ENCODE measurements at places on chromosomes 12 and 14. TPM values are rescaled to one million over a fixed set of nuclear protein-coding genes. Genes with fewer than 3 reads are reported as not detected.

GRCh38 chr12:26651036-26651435, 182.0 kb downstream of the ITPR2 start:
- no peak overlapping the region for H3K27ac ChIP-seq
- no peak for DNase-seq
- H3K27me3 ChIP-seq, result no peaks in the 10 kb centered on the region
- no peaks in the 10 kb centered on the region for H3K36me3 ChIP-seq

DNA sequence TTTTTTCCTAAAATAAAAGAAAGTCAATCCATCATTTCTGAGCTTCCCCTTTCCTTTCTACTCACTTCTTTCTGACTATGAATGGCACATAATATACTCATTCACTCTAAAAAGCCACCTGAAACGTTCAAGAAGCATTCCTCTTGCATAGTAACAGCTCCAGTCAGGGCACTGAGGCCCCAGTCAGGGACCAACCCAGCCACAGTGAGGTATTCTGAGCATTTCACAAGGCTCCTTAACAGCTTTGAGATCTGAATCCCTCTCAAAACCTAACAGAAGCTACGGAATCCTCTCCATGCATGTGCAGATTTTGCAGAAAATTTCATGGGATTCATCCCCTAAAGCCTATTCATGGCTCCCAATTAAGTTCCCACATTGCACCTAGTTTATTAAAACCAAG, 23.2 kb downstream of the NT5DC3 start:
- DNase-seq, result no peak
- no peaks in the 10 kb centered on the region for H3K4me1 ChIP-seq
- H3K4me3 ChIP-seq, result no peak overlapping the region
- no peaks in the 10 kb centered on the region for H3K36me3 ChIP-seq
- no peak overlapping the region for H3K27ac ChIP-seq
- no peaks in the 10 kb centered on the region for H3K27me3 ChIP-seq

GRCh38 chr14:51211149-51211548, 28.9 kb upstream of the TMX1 start:
- no peaks in the 10 kb centered on the region for H3K36me3 ChIP-seq
- no peak overlapping the region for H3K4me3 ChIP-seq
- no peaks in the 10 kb centered on the region for H3K4me1 ChIP-seq
- no peaks in the 10 kb centered on the region for H3K27me3 ChIP-seq

DNA sequence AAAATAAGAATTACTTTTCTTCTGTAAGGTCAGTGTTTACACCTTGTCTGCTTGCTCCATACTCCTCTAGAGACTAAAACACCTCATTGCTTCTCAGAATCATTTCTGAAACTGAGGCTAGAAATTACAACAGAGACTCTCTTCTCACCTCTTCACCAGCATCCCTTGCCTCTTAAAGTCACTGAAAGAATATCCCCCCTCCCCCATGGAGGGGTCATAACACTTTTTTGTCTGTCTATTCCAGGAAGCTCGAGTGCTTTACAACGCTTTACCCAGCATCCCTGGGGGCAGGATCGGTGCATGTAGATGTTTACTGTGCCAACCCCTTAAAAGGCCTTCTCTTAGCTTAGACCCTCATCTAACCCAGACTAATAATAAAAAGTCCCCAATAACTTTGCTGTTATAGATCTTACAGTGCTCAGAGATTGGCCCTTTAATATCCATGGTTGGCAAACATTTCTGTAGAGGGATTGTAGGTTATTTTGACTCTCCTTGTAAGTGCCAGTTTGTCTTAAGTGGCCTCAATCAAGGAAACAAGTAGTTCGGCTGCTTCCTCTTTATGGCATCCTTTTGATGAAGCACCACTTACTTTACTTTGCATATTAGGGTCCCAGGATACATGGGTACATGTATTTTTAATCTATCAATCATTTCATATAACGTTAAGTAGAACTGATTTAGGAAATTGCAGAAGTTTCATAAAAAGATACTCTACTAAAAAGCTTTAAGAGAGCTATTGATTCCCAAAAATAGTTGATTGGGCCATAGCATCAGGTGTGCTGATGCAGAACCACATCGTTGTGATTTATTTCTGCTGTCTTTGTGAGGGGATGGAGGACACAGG, 29.3 kb downstream of the PRKCH start:
- H3K4me1 ChIP-seq, result no peaks in the 10 kb centered on the region
- no peak overlapping the region for H3K4me3 ChIP-seq
- no peaks in the 10 kb centered on the region for H3K36me3 ChIP-seq
- no peak overlapping the region for H3K27ac ChIP-seq
- DNase-seq, result no peak

Gene MDM1
- 13.1 TPM for total RNA-seq

DNA sequence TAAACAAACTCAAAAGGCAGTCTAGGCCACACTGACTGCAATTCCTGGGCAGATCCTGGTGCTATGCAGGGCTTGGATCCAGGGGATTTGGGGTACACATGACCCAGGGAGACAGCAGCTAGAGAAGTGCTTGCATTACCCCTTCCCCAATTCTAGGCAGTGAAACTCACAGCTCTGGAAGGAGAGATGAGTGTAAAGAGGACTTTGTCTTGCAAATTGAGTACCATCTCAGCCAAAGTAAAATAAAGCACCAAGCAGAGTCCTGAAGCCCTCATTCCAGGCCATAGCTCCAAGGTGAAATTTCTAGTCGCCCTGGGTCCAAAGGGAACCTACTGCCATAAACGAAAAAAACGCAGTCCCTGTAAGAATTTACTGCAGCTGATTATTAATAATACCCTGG, 644.9 kb upstream of the FLRT2 start:
- H3K27me3 ChIP-seq, result no peaks in the 10 kb centered on the region
- no peak overlapping the region for H3K4me3 ChIP-seq
- H3K27ac ChIP-seq, result no peak overlapping the region
- H3K36me3 ChIP-seq, result no peaks in the 10 kb centered on the region
- no peaks in the 10 kb centered on the region for H3K4me1 ChIP-seq
- DNase-seq, result no peak

Gene CTSG
- 25.3 TPM for total RNA-seq

GRCh38 chr14:100105357-100106169, 40.3 kb downstream of the EVL start:
- H3K4me1 ChIP-seq, result no peaks in the 10 kb centered on the region
- no peak overlapping the region for H3K4me3 ChIP-seq
- H3K27ac ChIP-seq, result peak overlapping the region; percentile 50
- DNase-seq, result no peak
- H3K36me3 ChIP-seq, result no peaks in the 10 kb centered on the region

DNA sequence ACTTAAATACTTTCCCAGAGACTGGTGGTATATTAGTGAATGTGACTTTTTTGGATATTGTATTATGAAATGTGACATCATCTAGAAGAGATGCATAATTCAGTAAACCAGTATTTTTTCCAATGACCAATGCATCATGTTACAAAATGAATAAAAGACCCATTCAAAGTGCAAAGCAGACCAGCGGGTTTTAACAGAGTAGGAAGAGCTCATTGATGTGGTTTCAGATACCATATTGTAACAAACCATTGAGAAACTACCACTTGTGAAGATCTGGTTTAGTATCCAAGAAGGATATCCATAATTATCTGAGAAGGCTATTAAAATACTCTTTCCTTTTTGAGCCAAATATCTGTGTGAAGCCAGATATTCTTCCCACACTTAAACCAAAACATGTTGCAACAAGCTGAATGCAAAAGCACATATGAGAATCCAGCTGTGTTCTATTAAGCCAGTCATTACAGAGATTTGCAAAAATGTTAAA, 47.7 kb downstream of the MVK start:
- peaks cover 7% of the 10 kb centered on the region for H3K27me3 ChIP-seq
- peak overlapping the region; percentile 46 for H3K27ac ChIP-seq
- DNase-seq, result no peak
- H3K4me1 ChIP-seq, result peaks cover 5% of the 10 kb centered on the region
- peak overlapping the region; percentile 8 for H3K4me3 ChIP-seq
- H3K36me3 ChIP-seq, result no peaks in the 10 kb centered on the region
